NCI-H2227 treated with DMSO at 0.1 percent for 48 hours (cell line): ENCODE measurements at places on chromosomes 13 and 19.
A peak's percentile ranks its signal among the peaks of the same experiment; 100 is the strongest.

- DNase-seq = no peak
Observed at GRCh38 chr13:52797176-52797575, 51.3 kb downstream of the PCDH8 start.

DNA sequence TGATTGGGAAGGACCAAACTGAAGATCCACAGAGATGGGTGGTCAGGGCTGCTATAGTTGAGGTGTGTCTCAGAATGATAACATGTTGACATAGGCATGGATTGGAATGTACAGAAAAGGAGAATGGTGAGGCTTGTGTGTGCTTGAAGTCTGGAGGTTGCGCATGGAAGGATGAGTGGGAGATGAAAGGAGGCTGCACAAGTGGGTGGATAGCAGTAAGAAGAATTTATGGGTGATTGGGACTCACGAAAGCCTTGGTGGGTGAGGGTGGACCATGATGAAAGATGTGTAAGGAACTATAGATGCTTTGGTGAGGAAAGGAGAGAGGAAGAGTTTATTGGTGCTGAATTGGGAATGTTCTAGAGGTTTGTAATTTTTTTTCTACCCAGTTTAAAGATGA lies 1287.7 kb downstream of the UQCRFS1 start:
- DNase-seq = no peak

DNA sequence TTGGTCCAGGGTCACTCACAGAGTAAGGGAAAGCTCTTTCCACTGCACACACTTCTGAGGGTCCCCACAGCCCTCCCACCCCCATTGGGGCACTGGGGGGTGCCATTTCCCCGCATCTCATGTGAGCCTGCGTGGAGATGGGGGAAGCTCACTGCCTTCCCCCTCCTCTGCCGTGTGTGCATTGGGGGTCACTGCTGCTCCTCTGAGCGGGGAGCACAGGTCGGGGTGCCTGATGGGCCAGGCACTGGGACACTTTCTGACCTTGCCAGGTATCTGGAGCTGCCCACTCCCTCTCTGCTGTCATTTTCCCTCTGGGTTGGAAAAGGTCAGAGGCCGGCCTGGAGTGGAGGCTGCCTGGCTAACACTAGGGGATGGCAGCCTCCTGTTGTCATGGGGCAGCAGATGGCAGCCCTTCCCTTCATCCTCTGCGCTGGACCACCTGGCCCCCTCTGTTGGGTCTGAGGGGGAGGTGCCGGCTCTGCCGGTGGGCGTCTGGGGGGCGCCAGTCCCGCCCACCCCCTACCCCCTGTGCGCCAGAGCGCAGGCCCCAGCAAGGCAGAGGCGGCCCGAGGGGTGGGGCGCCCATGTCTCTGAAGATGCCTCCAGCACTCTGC lies 9.1 kb downstream of the SSBP4 start:
- DNase-seq = no peak

- peak; percentile 20 for DNase-seq
Observed at GRCh38 chr19:47109541-47110375, 3.8 kb downstream of the ZC3H4 start.

- no peak for DNase-seq
Observed at GRCh38 chr13:105952233-105952972, 583.1 kb downstream of the EFNB2 start.

DNA sequence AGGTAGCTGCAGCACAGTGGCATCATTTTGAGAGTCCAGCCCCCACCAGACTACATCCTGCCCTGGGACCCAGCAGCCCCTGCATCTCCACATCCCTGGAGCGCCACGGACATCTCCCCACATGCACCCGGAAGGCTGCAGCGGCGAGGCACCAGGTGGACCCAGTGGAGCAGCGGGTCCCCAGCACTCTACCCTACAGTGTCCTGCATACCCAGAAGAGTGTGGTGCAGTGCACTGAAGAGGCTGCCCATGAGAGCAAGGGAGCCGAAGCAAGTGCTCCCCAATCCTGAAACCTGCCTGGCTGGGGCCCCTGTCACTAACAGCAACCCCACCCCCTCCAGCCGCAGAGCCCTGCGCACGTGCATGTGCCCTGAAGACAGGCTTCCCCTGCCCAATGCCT lies 21.3 kb upstream of the SLC7A9 start:
- DNase-seq = no peak

DNA sequence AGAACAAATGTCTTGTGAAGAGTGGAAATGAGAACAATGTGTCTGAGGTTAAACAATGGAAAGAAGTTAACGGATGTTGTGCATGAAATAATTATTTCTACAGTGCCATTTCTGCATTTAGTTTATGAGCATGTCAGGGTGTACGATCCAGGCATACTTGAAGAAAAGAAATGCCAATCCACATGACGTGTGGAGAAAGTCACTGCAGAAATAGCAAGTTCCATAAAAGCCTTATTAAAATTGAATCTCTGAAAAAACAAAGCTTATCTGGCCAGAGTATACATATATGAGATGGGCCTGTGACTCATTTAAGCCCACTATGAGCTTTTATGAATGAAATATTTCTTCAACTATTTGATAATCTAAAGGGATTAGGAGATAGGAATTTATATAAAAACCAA lies 426.1 kb downstream of the EFNB2 start:
- DNase-seq = no peak

DNA sequence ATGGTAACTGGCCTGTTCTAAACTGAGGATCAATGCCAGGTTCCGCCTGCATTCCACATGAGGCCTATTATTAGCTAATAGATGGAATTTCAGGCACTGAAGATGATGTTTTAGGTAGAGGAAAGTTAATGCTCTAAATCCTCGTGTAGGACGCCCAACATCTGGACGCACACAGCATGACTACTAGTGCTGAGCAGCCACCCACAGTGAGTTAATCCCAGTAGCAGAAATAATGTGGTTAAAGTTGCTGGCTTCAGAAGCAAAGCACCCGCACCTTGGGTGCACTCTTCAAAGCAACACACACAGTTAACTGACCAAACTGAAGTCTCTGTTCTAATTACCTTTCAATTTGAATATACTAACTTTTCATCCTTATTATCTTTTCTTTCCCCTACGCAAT lies 150.6 kb downstream of the DIAPH3 start:
- no peak for DNase-seq

- no peak for DNase-seq
Observed at GRCh38 chr13:45300190-45300985, 40.6 kb downstream of the TPT1 start.

DNA sequence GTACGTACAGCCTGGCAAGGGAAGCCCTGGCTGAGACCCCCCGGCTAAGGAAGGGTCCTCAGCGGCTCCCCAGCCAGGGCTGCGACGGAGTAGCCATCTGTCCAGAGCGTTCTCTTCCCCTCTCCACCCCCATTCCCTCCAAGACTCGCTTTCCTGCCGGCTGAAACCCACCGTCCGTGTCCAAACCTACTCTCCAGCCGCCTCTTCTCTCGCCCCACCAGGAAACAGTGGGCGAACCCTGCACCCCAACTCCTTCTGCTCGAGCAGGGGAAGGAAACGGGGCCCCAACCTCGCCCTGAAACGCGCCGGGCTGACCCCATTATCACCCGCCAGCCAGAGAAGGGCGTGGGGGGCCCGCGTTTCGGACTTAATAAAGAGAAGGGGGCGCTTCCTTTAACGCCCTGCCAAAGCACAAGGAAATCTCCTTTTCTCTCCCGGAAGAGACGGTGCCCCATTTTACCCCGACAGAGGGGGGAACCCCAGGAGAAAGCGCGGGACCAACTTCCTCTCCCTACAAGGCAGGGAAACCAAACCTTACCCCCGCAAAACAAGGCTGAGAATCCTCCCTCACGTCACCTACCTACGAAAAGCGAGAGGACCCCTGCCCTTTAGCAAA lies 2.5 kb downstream of the ZC3H4 start:
- DNase-seq = no peak

GRCh38 chr13:25752957-25753551 lies 298.8 kb downstream of the SHISA2 start:
- DNase-seq = no peak

DNA sequence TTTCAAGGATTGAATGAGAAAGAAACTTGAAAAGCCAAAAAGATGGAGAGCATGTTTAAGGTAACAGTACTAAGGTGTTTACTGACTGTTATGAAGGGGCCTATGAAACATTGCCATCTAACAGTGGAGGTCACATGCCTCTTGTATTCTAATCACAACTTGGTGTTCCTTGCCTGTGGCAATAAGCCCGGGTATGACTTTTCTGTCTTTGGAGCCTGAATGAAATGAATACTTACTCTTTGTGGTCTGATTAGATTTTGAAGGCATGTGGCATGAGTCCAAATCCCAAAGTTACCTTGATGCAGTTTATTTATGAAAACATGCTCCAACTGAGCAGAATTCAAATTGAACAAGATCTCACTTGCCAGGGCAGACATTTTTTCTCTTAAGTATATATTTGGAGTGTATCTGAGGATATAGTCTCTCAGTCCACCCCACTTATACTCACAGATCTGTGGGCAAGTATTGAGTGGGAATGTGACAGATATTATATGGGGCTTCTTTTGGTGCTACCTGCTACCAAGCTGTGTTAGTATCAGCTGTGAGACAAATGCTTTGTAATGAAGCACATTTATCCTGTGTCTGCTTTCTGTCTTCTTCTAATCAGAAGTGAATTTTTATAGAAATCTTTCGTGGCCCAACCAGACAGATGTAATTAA lies 67.5 kb downstream of the B3GLCT start:
- DNase-seq = no peak

- no peak for DNase-seq
Observed at GRCh38 chr13:30735025-30735871, at the start of gene ALOX5AP. Gene ALOX5AP (plus strand): TSS chr13:30735543. CDS start chr13:30735606, 63 bp downstream.
